Activated naive CD4-positive, alpha-beta T cell treated with anti-CD3 and anti-CD28 coated beads, Interleukin-2, amount 50 U/mL, for 72 hours (primary cell): ENCODE measurements at places on chromosomes 1 and 21.
A peak's percentile ranks its signal among the peaks of the same experiment; 100 is the strongest.

DNA sequence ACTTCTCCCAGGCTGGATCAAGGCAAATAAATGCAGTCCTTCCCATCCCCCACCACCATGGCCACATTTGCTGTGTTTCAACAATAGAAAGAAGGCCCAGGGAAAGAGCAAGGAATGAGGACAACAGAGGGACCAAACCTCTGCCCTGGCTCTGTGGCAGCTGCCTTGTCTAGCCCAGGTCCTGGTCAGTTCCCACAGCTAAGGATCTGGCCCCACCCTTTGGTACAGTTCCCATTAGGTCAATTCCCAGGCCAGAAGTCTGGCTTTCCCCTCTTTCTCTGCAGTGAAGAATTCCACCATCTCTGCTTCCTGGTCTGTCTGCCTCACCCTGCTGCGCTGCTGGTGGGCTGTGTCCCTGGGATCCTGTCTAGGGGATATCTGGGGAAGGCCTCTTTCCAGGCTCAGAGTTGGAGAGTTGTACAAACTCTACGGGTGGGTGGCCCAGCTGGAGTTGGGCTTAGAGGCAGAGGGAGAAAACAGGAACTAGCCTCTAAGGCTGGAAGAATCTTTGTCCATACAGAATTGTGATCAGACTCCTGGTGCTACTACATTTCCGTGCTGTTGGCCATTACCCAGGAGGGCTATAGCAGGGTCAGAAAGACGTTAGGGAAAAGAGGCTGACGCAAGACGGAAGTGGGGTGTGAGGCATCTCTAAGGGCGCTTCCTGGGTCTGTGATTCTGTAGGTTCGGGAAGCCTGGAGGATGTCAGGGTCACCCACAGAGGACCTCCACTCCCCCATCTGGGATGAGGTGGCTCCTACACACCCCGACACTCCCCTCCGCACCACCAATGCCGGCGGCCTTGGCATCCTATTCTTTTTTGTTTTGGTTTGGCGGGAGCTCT is 953 bp upstream of the NDUFS2 start:
- no peak for DNase-seq

DNA sequence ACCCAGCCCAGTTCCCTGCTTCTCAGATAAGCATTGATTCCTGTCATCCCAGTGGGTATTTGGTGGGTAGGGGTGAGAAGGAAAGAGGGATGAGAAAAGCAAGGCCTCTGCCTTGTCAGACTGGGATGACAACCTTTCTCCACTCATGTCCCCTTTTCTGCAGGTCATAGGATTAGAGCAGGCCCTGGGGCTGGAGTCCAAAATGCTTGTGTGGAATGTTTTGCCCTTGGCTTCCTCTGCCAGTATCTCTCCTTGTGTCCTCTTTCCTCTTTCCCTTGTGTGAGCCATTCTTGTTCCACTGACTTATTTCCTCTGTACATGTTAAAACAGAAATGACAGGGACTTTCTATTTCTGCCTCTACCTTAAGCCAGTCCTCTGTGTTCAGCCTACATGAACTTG is 4.1 kb downstream of the ATP2B4 start:
- no peak for DNase-seq

DNA sequence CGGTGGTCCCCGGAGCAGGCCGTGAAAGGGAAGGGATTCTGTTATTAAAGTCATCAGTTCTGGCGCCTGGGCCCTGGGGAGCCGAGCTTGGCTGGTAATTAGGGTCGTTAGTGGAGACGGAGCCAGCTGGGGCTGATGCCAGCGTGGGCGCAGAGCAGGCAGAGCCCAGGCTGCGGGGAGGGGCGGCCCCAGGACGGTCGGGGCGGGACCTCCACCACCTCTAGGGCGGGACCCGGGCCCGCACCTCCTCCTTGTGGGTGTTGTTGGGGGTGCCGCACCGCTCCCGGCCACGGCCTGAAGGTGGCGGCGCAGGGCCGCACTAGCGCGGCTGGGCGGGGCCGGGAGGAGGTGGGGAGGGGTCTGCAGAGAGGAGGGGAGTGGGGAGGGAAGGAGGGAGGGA is 470.6 kb downstream of the PTPRU start:
- DNase-seq: no peak

GRCh38 chr1:10814976-10815857 is 18.8 kb upstream of the CASZ1 start:
- DNase-seq: no peak

DNA sequence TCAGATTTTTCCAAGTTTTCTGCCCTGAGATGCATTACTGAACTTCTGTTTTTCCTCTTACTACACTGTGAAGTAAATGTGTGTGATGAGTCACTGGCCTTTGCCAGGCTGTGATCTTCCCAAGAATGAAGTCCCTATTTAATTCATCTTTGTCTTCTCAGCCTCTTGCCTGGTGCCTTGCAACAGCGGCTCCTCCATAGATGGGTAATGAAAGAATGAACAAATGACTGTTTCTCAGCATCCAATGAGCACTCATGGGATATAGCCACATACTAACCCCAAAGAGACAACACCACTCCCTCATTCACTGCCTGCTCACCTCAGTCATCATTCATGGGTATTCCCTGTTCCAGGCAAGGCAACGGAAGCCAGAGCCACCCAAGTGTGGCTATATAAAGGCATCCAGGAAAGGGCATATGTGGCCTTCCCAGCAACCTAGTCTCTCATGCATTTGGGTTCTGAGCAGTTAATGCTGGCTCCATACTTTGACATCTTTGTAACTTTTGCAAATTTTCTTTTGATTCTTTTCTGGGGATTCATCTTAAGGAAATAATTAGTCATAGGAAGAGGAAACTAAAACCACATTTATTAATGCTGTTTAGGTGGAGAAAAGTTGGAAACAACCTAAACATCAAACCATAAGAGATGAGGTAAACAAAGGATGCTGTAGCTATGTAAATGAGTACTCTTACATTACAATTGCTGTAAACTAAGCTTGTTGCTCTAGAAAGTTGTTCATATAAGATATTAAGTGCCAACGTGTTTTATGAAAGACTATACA is 71.9 kb downstream of the HIVEP3 start:
- no peak for DNase-seq

- DNase-seq: no peak
Observed at GRCh38 chr1:36628804-36629203, 146.1 kb upstream of the CSF3R start.

GRCh38 chr1:68308034-68308433 is 75.7 kb upstream of the WLS start:
- DNase-seq: no peak

GRCh38 chr1:204123376-204123775 is 28.5 kb downstream of the ETNK2 start:
- no peak for DNase-seq

DNA sequence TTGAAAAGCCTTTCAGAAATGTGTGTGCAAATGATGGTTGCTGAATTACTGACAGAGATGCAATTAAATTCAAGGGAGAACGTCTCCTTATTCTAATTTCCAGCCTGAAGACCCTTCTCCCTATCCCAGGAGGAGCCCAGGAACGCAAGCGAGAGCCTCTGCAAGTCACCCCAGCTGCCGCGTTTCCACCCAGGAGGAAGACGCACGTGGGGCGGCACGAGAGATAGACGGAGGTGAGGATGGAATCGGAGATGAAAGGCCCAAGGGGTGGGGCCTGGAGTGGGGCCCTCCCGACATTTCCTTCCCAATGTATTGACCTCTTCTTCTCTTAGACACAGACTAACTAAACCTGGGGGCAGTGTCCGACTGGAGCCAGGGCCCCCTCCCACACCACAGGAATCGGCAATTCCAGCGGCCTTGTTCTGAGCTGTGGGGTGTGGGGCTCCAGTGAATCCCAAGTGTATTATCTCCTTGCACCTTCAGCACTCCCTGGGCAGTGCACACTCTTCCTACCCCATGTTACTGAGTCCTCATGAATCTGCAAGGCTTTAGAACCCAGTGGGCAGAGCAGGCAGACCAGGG is 322.5 kb downstream of the AJAP1 start:
- DNase-seq: no peak

DNA sequence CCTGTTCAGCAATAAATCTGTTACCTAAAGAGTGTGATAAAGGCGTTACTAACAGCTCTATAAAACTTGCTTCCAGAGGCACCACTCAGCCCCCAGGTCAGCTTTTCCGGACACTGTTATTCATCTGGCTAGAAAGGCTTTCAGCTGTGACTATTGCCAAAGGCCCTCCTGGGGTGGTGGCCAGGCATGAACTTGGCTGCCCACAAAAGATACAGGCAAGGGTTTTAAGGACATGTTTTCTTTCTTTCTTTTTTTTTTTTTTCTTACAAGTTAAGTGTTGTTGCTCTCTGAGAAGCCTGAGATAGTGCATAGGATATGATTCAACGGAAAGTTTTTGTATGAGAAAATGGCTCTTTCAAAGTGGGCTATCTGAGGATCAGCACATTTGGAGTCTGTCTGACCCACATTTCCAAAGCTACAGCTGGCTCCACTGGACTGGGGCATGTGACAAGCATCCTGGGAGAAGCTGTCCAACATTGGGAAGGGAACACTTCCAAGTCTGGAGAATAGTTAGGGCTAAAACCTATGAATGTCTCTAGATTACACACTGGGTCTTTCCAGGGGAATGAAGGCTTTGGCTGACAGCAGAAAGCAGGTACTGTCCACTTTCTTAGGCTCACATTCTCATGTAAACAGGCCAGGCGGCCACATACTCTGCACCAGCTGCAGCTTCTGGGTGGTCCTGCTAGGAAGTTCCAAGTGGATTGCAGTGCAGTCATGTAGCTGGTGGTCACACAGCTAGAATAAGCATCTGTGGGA is 639.7 kb downstream of the LMO4 start:
- DNase-seq: no peak

GRCh38 chr1:160776178-160776577 is 19.8 kb upstream of the LY9 start:
- DNase-seq: no peak

DNA sequence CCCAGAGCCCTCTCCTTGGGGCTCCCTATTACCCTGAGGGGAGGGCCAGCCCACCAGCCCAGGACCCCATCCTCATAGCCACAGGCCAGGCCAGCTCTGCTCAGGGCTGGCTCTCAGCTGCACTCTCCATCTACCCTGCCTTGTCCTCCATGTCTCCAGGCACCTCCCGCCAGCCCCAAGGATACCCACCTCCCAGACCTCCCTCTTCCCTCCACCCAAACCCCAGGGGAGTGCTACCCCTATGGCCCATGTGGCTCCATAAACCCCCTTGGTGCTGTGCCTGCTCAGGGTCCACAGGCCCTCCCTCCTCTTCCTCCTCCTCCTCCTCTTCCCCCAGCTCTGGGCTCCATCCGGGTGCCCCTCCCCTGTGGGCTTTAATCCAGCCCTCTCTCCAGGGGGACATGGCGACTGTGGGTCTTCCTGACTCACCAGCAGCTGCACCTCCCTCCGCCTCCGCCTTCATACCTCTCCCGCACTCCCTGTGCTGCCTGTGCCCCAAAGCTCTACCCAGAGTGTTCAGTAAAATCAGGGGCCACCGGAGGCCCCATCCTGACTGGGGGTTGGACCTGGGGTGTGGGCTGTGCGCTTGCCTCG is 9.1 kb downstream of the YBEY start:
- no peak for DNase-seq

DNA sequence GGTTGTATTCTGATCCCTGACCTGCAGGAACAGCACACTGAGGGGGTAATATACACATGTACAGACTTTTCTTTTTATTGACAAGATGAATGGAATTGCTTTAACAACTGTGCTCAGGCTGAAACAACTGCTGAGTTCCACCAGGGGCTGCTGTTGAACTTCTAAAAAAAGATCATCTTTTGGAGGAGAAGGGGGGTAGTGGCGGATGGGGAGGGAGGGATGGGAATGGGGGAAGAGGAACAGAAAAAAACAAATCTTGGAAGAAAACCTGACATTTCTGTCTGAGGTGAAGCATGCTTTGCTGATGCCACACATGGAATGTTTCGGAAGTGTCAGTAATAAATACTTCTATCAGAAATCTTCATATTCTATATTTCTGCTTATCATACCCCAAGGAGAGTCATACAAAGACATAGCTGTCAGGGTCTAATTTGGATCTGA is 75.0 kb downstream of the RWDD3 start:
- no peak for DNase-seq

DNA sequence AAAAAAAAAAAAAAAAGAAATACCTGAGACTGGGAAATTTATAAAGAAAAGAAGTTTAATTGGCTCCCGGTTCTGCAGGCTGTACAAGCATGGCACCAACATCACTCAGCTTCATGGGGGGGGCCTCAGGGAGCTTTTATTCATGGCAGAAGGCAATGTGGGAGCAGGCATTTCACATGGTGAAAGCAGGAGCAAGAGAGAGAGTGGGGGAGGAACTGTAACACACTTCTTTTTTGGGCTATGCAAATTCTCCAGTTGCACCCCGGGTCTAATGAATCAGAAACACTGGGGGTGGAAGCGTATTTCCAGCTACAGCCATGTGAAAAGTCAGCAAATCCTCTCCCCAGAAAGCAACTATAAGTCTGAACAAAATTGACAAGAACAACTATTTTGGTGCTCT is 11.8 kb upstream of the SOD1 start:
- no peak for DNase-seq

DNA sequence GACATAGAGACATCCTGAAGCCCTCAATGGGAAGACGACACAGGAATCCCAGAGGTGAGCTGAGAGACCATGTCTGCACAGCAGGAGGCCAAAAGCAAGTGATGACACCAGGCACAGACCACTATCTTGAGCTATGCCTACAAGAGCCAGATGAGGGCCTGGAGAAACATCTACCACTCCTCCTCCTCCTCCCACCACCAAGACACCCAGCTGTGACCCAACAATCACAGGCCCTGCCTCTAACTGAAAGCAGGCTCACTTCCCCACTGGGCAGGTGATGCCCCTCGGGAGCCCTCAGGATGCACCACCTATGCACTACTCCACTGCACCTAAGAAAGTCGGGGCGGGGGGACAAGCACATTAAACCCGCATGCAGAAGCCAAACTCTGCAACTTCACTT is 16.5 kb downstream of the TADA1 start:
- DNase-seq: no peak

DNA sequence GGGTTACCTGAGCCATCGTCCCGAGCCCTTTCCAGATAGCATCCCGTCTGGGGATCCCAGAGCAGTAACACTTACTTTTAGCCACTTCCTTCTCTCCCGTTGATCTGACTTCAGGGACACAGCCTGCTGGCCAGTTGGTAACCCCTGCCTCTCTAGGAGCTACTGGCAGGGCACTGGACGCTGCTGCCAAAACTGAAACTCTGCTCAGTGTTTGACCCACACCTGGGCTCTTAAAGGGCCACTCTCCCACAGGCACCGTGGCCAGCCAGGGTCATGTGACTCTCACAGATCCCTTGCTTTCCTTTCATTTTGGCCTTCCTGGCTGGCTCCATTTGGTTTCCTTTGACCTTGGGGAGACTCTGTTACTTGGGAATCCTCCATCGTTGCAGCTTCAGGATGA is at the start of gene PIGR:
PIGR (minus strand) TSS at position 206 of the 400 bp plus-strand sequence. CDS start 5,935 bp downstream, outside the sequence.
- DNase-seq: no peak

GRCh38 chr1:62391369-62391971 is 45.4 kb upstream of the USP1 start:
- DNase-seq: peak; percentile 39

DNA sequence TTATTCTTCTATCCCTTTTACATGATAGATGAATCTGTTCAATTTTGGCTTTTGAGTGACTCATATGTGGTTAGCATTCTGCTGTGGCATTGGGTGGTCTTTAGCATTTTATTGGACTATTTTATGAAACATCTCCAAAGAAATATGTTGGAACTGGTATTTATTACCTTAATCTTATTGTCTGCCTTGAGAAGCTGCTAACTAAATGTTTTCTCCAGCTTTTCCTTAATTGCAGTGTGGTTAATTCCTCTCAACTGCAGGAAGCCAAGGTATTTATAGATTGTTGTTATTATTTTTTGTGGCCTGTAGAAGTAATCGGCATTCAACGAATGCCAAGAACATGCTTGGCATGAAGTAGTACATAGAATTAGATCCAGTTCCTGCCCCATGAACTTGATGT is 64.1 kb downstream of the NOS1AP start:
- no peak for DNase-seq

GRCh38 chr21:33158654-33159053 is 71.1 kb upstream of the IFNAR2 start:
- no peak for DNase-seq
